ENCODE measurements at places on chromosomes 4 and X.

DNA sequence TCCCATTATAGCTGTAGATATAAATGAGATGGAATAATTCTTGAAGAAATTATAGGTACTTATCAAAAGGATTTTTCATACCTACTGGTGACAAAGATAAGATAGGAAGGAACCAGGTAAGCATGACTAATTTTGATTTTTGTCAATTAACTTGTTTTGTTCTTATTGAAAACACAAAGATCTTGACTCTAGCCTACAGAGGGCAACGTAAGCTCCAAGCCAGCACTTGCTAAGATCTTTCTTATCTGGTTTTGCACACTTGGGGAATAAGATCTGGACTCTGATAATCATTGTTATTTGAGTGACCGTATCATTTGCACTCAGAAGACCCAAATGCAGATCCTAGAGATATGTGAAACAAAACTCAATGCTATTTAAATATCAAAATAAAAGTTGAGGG lies 223.4 kb downstream of the VEGFC start:
- DNase-seq: no peak

DNA sequence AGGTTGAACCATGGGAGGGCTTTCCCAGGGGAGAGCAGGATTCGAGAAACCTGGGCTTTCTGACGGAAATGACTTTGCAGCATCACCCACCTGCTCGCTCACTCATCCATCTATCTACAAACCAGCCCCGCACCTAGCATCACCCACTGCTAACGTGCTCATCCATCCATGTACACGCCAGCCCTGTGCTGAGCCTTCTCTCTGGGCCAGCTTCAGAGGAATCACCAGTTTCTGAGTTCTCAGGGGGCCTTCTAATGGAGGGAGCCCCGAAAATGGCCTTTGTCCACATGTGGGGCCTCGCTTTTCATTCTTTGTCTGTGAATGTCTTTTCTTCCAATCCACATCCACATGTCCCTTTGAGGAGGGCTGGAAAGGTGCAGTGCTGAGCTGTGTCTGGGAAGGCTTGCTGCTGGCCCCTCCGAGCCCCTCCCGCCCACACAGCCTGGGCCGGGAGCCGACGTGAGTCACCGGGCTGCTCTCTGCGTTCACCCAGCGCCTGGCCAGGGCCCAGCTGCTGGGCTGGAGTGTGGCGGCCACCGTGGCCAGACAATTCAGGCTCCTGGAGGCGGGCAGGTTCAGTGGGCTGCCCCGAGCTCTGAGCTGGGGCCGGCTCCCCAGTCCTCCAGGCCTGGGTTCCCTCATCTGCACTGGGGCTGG lies 14.7 kb downstream of the SORCS2 start:
- peak; percentile 92 for DNase-seq

DNA sequence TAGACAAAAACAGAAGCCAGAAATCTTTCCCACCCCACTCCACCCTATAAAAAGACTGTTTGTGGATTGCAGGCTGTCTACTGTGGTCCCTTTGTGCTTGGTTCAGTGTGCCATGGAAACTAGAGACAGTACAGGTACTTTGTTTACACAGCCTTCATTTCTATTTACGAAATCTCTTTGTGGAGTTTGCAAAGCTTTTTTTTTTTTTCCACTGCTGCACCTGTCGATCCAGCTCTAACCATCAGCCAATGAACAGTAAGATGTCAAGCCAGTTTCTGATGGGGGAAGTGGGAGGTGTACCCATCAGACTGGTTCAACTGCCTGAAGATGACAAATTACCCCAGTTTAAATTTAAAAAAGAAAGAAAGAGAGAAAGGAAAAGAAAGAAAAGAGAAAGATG lies 20.2 kb upstream of the LRBA start:
- DNase-seq: no peak

DNA sequence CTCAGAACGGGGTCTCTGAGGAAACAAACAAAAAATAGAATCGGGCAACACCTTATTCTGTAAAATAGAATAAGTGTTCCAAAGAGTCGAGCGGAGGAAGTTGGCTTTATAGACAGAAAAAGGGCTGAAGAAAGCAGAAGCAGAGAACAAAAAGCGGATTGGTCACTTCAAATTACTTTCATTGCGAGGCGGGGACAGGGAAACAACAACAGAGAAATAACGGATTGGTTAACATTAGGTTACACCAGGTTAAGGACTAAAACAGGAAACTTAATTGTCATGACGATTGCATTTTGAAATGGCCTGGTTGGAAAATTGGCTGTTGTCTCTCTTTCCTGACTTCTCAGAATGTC lies 433 bp upstream of the COQ2 start:
- peak; percentile 41 for DNase-seq

DNA sequence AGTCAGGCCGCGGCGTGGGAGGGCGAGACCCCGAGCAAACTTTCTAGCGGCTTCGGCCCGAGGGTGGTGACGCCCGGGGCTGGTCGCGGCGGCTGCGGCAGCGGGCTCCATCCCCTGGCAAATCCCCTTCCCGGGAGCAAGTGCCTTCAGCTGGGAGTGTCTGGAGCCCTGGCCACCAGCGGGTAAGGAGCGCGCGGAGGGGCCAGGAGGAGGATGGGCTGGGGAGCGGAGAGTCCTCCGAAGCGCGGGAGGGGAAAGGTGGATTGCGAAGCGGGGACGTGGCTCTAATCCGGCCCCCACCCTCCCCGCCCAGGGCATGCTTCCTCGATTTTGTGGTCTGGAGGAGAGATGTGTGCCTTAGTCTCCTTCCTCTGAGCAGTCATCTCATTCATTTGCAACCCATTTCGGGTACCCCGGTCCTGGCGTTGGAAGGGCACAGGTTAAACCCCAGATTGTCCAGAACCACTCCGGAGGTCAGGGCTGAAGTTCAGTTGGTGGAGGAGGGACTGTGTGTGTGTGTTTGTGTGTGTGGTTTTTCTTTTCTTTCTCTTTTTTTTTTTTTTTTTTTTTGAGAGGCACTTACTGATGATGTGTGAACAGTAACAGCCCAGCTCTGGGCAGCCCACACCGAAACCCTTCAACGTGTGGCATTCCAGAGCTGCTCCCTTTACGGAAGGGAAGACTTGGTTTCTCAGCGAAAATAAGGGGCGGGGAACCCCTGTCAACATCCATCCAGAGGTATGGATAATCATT lies 516 bp downstream of the SGMS2 start:
- peak; percentile 55 for DNase-seq

DNA sequence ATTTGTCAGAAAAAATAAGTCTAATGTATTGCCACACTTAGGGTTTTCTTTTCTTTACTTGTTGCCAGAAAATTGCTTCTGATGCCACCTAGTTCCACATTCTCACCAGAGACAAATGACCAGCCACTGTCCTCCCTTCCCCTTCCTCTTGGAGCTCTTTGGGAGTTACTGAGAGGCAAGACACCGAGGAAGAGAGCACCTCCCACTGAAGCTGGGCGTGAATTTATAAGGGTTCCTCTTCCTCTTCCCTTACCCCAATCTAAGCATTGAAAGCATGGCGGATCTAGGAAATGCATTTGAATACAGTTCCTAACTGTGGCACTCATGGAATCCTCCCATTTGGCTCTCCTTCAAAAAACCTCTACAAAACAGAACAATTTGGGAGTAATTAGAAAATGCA lies 30.0 kb downstream of the ANXA3 start:
- no peak for DNase-seq

DNA sequence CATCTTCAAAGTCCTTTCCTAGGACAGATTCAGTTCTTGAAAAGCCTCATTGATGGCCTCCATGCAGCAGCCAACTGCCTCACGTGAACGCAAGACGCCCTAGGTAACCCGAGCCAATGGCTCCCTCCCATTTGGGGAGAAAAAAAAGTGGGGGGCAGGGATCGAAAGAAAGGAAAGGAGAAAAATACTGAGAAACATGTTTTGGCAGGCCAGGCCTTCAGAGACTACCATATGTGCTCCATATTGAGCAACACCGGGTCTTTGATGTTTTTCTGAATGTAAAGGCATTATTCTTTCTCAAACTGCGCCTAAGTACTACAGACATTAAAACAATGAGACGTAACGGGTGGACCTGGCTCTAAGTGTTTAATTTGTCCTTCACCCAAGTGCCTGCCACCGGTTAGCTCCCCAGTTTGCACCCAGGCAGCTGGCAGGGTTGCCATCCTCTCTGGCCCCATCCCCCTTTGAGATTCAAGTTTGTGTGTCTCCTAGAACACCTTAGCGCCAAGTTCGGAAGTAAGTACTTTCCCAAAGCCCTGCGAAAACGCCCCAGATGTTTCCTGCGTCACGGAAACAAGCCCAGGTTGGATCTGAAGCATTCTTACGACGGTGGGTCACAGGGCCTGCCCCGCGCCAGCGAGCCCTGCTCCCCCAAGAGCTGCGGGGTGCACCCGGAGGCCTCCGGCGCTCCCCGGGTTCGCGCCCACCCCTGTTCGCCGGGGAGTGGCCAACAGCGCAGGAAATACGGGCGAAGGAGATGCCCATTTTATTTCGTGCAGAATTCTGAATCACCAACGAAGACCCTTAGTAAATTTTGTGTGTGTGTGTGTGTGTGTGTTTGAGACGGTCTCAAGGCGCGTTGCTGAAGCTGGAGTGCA lies 30.1 kb downstream of the HAND2 start:
- no peak for DNase-seq

DNA sequence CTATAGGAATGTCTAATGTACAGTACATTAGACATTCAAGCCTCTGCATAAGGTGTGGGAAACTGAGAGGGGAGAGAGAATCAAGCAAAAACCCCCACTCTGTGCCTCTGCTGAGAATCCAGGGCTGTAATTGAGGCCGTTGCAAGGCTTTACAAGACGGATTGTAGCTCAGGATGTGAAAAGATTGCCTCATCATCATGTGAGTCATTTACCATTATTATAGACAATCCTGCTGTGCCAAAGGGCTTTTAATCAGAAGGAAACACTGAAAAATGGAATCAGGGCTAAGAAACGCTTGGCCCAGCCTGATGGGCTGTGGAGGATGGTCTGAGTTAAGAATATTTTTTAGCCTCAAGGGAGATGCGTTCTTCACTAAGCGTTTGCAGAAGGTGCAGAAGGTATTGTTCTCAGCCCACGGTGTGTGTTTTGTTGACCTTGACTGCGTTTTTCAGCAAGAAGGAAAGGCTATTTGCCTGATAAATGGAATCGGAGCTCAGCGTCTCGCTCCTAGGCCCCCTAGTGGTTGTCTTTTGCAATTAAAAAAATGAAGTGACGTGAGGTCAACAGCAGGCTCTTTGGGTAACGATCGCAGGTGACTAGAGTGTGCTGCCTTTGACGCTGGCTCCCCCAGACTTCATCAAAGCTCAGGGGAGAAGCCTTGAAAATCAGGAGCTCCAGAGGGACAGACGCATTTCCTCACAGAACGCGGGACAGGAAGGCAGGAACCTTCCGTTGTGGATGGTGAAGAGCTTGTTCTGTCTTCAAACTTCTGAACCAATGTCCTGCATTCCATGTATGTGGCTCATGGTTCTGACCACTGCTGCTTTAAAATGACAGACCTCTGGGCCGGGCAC lies 18.1 kb upstream of the CHRNA9 start:
- DNase-seq: peak; percentile 93

DNA sequence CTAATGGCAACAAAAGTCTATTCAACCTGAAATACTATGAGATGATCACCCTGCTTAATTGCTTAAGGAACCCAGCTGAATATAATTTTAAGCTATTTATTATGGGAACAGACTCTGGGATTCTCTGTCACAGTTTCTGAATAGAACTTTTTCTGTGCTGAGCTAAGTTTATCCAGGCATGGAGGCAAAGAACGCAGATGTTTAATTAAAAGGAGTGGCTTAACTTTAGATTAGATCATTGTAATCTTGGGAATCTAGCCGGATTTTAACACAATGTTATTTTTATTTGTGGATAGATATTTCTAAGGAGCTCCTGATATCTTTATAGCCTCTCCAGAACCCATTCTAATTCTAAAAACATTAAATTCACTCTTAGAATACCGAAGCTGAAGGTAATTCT lies 353.4 kb downstream of the STIM2 start:
- no peak for DNase-seq

DNA sequence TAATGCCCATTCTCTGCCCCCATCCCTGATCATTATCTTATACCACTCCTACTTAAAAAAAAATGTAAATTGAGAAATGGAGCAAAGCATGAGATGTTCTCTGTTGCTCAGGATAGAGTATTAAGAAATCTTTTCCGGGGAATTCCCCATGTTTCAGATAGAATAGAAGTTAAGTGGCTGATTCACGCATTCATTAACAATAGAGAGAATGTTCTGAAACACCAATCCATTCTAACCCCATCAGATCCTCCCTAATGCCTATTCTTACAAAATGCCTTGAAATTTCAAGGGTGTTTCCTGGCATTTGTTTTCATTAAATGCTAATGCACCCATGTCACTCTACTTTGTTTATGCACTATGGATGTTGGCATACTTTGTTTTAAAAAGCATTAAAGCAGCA lies 101.1 kb downstream of the AREG start:
- peak; percentile 63 for DNase-seq

DNA sequence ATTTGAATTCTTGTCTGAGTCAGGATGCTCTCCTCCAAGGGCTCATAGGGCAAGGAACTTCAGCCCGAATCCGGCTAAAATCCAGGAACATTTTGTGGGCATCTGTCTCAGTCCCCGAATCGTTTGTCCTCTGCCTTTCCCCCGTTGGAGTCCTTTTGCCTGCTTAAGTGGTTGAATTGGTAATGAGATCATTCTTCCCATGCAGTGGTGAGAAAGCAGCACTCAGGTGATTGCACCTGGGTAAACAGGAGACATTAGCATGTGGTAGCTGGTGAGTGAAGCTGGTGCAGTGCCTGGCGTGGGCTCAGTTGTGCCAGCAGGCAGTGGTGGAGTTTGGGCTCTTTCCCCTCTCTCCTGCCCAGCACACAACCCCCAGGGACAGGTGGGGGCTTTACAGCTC lies 61.9 kb upstream of the MTM1 start:
- DNase-seq: no peak

GRCh38 chr4:108351791-108352190 lies 183.1 kb upstream of the LEF1 start:
- DNase-seq: no peak

- DNase-seq: no peak
Observed at GRCh38 chrX:9482408-9482807, 17.6 kb downstream of the TBL1X start.

- peak; percentile 48 for DNase-seq
Observed at GRCh38 chr4:150582146-150582872, at the start of gene MAB21L2. TSS of gene MAB21L2 (plus strand) at chr4:150582151. CDS start at chr4:150583030, 879 bp downstream.
